Memory B cell (primary cell): ENCODE measurements at places on chromosomes 6 and 20.

- H3K27me3 ChIP-seq = peaks cover 16% of the 10 kb centered on the region
- H3K4me1 ChIP-seq = peaks cover 5% of the 10 kb centered on the region
- no peak overlapping the region for H3K27ac ChIP-seq
- H3K36me3 ChIP-seq = no peaks in the 10 kb centered on the region
These were observed 7.2 kb downstream of the FOXC1 start for GRCh38 chr6:1616701-1617463.

DNA sequence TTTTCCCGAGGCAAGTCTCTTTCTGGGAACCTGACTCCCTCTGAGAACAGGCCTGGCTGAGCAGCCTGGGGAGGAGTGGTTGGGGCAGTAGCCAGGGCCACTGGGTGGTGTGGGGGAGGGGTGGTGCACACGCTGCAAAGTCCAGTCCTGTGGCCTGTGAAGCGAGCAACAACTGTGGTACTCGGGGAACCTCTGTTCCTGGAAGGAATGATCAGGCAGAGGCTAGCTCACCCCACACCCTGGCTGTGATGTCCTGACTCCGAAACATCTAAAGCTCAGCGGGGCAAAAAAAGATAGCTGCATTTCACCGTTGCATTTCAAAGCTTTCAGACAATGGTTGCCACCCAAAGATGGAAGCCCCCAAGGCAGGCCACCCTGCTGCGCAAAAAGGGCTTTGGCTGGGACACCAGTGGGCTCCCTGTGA lies 25.5 kb downstream of the PCK1 start:
- DNase-seq = no peak
- peaks cover 5% of the 10 kb centered on the region for H3K4me1 ChIP-seq

GRCh38 chr6:168574075-168574698 lies 133.2 kb downstream of the SMOC2 start:
- H3K4me3 ChIP-seq = no peak overlapping the region
- no peaks in the 10 kb centered on the region for H3K36me3 ChIP-seq
- no peaks in the 10 kb centered on the region for H3K4me1 ChIP-seq
- DNase-seq = no peak
- H3K27ac ChIP-seq = no peak overlapping the region

GRCh38 chr6:136483906-136484305 lies 66.3 kb downstream of the MAP7 start:
- H3K4me1 ChIP-seq = no peaks in the 10 kb centered on the region
- H3K27ac ChIP-seq = no peak overlapping the region
- H3K36me3 ChIP-seq = no peaks in the 10 kb centered on the region

DNA sequence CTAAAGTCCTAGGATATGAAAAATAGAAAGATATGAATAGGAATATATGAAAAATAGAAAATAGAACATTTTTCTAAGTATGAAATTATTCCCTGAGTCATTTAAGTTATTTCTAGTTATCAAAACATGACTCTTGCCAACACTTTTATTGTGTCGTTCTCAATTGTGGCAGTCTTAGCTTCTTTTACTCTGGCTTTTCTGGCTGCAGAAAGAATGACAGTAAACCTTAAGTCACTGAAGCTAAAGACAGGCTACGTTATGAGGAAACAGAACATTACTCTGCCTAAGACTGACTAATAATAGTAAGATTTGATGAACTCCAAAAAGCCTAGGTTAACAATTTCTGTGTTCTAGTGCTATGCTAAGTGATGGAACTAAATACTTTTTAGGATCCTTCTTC lies 74.6 kb downstream of the AIG1 start:
- no peak overlapping the region for H3K27ac ChIP-seq
- no peaks in the 10 kb centered on the region for H3K4me1 ChIP-seq
- DNase-seq = no peak

DNA sequence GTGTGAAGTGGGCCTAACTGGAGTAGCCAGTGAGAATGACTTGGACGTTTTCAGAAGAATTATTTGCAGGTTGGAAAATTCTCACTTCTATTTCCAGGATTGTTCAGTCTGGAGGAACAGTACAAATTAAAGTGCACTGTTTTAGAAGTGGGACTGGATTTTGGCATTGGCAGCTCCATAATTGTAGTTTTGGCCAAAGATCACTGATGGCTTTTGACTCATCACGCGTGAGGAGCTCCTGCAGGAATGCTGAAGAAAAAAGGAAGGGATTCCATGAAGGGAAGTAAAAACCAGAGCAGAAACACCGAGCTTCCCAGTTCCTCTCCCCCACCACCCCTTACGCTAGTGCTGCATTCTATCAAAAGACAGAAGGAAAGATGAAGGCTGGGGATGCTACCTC lies 103.5 kb downstream of the JARID2 start:
- H3K36me3 ChIP-seq = peaks cover 7% of the 10 kb centered on the region
- peaks cover 32% of the 10 kb centered on the region for H3K4me1 ChIP-seq
- H3K27me3 ChIP-seq = no peaks in the 10 kb centered on the region
- H3K4me3 ChIP-seq = no peak overlapping the region

- H3K36me3 ChIP-seq = no peaks in the 10 kb centered on the region
- no peak overlapping the region for H3K4me3 ChIP-seq
- DNase-seq = no peak
- no peaks in the 10 kb centered on the region for H3K4me1 ChIP-seq
- H3K27ac ChIP-seq = no peak overlapping the region
- peaks cover 4% of the 10 kb centered on the region for H3K27me3 ChIP-seq
These were observed 236.6 kb upstream of the CHD6 start for GRCh38 chr20:41854765-41855164.

DNA sequence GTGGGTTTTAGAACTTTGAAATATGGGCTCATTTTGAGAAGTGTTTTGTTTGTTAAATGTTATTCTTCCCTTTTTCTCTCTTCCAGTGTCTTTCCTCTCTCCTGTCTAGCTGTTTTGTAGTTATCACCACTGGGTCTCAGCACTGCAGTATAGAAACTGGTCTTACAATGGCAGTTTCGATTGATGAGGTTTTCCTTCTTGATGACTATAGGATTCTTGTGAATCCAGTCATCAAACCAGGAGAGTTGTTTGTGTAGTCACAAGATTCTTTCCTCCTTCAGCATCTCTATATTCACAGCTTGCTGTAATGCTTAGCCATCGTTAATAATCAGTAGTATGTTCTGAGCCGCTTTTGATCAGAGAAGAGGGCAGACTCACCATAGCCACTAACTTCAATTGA lies 172.3 kb downstream of the OGFRL1 start:
- peaks cover 4% of the 10 kb centered on the region for H3K36me3 ChIP-seq
- peaks cover 2% of the 10 kb centered on the region for H3K27me3 ChIP-seq
- H3K4me1 ChIP-seq = no peaks in the 10 kb centered on the region
- H3K27ac ChIP-seq = no peak overlapping the region
- no peak for DNase-seq

DNA sequence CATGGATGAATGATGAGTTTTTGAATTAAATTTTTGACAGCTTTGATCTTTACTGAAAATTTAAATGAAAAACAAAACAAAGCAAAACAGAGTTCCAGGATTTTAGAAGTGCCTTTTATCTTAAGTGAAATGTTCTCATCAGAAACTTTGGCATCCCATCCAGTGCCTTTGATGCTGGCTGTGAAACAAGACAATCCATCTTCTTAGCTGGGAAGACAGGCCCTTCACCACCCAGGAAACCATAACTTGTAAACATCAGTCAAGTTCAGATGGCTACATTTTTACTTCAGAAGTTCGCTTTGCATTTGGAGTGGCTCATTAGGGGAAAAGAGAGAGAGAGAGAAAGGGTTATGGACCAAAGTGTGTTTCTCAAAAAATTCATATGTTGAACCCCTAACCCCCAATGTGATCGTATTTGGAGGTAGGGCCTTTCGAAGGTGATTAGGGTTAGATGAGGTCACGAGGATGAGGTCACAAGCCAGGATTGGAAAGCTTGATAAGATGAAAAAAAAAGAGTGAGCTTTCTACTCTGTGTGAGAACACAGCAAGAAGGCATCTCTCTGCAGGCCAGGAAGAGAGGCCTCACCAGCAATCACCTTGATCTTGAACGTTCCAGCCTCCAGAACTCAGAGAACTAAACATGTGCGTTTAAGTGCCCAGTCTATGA lies 366.5 kb downstream of the PRKN start:
- H3K27ac ChIP-seq = no peak overlapping the region
- no peak overlapping the region for H3K4me3 ChIP-seq
- no peaks in the 10 kb centered on the region for H3K4me1 ChIP-seq
- H3K36me3 ChIP-seq = no peaks in the 10 kb centered on the region
- H3K27me3 ChIP-seq = no peaks in the 10 kb centered on the region
- no peak for DNase-seq

- no peak overlapping the region for H3K4me3 ChIP-seq
- peaks cover 8% of the 10 kb centered on the region for H3K36me3 ChIP-seq
- no peak overlapping the region for H3K27ac ChIP-seq
- no peak for DNase-seq
- H3K27me3 ChIP-seq = no peaks in the 10 kb centered on the region
- no peaks in the 10 kb centered on the region for H3K4me1 ChIP-seq
These were observed 10.6 kb downstream of the ORC3 start for GRCh38 chr6:87600576-87600975.

- H3K27me3 ChIP-seq = peaks cover 16% of the 10 kb centered on the region
- H3K27ac ChIP-seq = no peak overlapping the region
- H3K4me3 ChIP-seq = no peak overlapping the region
- DNase-seq = no peak
- no peaks in the 10 kb centered on the region for H3K36me3 ChIP-seq
These were observed 122.4 kb downstream of the MCHR2 start for GRCh38 chr6:99871641-99872040.

DNA sequence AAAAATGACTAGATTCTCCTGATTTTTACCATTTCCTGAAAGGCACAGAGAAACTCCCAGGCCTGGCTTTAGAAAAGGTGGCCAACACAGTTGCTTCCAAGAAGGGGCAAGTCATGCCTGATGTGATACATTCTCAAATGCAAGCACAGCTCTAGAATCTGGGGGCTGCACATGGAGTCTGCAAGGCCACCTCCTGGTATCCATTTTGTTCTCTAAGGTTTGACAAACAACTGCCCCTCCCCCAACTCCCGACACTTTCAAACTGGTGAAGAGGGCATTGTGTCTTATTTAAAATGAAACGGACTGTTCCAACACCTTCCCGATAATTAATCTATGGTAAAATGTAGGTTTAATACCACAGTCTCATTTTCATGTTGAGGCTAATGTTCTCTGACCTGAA lies 220.2 kb upstream of the CEP162 start:
- H3K27ac ChIP-seq = no peak overlapping the region
- no peaks in the 10 kb centered on the region for H3K4me1 ChIP-seq
- H3K36me3 ChIP-seq = no peaks in the 10 kb centered on the region
- DNase-seq = no peak

DNA sequence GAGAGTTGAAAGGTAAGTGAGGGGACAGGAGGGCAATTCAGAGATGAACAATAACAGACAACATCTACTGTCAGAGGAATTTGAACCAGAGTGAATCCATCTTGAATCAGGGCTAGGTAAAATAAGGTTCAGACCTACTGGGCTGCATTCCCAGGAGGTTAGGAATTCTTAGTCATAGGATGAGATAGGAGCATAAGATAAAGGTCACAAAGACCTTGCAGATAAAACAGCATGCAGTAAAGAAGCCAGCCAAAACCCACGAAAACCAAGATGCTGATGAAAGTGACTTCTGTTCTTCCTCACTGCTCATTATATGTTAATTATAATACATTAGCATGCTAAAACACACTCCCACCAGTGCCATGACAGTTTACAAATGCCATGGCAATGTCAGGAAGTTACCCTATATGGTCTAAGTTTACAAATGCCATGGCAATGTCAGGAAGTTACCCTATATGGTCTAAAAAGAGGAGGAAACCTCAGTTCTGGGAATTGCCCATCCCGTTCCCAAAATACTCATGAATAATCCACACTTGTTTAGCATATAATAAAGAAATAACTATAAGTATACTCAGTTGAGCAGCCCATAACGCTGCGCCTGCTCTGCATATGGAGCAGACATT lies 248.5 kb downstream of the HAO1 start:
- no peak overlapping the region for H3K4me3 ChIP-seq
- no peaks in the 10 kb centered on the region for H3K36me3 ChIP-seq
- no peak overlapping the region for H3K27ac ChIP-seq

DNA sequence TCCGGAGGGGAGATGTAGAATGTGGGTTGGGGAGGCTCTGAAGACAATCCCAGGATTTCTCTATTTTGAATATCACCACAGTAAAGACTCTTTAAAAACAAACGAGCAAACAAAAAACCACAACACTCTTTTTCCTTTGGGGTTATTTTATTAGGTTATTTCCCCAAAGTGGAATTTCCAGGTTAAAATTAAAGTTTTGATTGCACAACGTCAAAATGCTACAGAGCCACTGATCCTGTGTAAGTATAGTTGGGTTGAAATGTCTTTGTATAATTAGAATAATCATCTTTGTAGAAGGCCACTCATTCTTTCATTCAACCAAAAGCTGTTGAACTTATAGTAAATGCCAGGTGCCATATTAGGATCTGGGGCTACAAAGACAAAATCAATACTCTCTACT lies 19.6 kb upstream of the PIM1 start:
- DNase-seq = no peak
- H3K36me3 ChIP-seq = peaks cover 2% of the 10 kb centered on the region
- H3K27me3 ChIP-seq = peaks cover 7% of the 10 kb centered on the region
- no peak overlapping the region for H3K4me3 ChIP-seq

- peaks cover 24% of the 10 kb centered on the region for H3K4me1 ChIP-seq
- peaks cover 30% of the 10 kb centered on the region for H3K27me3 ChIP-seq
- no peak for DNase-seq
- H3K36me3 ChIP-seq = no peaks in the 10 kb centered on the region
- H3K4me3 ChIP-seq = no peak overlapping the region
These were observed 46.8 kb upstream of the SLCO4A1 start for GRCh38 chr20:62595491-62595890.

GRCh38 chr6:124694139-124694705 lies 268.0 kb upstream of the RNF217 start:
- DNase-seq = no peak
- no peaks in the 10 kb centered on the region for H3K27me3 ChIP-seq
- no peaks in the 10 kb centered on the region for H3K4me1 ChIP-seq
- H3K4me3 ChIP-seq = no peak overlapping the region
- no peaks in the 10 kb centered on the region for H3K36me3 ChIP-seq

DNA sequence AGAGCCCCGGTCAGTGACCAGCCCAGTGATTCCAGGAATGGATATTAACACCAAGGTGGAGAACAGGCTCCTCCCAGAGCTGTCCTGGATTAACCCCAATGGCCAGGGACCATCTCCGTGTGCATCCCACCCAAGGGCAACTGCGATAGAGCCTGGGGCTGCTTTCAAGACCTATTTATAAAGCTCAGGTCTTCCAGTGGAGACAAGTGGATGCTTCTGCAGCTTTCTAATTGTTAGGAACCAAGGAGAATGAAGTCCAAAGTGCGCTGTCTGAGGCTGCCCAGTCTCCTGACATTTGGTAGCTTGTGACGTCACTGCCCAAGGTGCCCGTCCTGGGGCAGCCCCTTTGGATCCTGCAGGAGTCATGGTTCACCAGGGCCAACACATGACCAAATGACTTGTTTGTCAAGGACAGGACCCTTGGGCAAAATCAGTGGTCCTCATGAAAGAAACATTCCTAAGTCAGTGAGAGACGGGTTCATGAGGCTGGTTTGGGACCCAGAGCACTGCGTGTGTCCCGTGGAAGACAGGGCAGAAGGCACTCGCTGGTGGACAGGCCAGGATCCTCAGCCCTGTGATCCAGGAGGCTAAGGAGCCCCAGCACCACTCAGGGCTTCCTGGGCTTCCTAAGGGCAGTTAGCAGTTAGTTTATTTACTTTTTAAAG lies 174.9 kb downstream of the ANKRD60 start:
- peak; percentile 5 for DNase-seq
- H3K27ac ChIP-seq = no peak overlapping the region
- H3K36me3 ChIP-seq = no peaks in the 10 kb centered on the region

- H3K4me1 ChIP-seq = peaks cover 24% of the 10 kb centered on the region
- H3K27me3 ChIP-seq = no peaks in the 10 kb centered on the region
- no peaks in the 10 kb centered on the region for H3K36me3 ChIP-seq
- DNase-seq = peak; percentile 61
These were observed 523 bp downstream of the CDS2 start for GRCh38 chr20:5127204-5127858.

GRCh38 chr6:144804246-144804790 lies 519.2 kb downstream of the UTRN start:
- no peak overlapping the region for H3K4me3 ChIP-seq
- no peaks in the 10 kb centered on the region for H3K27me3 ChIP-seq
- H3K27ac ChIP-seq = no peak overlapping the region
- no peaks in the 10 kb centered on the region for H3K4me1 ChIP-seq
- peaks cover 35% of the 10 kb centered on the region for H3K36me3 ChIP-seq
